ENCODE measurements at places on chromosomes 11 and 22.

GRCh38 chr22:34437140-34437539, 516.9 kb upstream of the LARGE1 start:
- DNase-seq, result no peak

- no peak for DNase-seq
Observed at GRCh38 chr11:12762696-12763324, 88.6 kb downstream of the TEAD1 start.

GRCh38 chr11:129702410-129703398, 112.9 kb upstream of the TMEM45B start:
- no peak for DNase-seq

GRCh38 chr22:45612940-45613339, 58.7 kb upstream of the ATXN10 start:
- DNase-seq, result no peak

DNA sequence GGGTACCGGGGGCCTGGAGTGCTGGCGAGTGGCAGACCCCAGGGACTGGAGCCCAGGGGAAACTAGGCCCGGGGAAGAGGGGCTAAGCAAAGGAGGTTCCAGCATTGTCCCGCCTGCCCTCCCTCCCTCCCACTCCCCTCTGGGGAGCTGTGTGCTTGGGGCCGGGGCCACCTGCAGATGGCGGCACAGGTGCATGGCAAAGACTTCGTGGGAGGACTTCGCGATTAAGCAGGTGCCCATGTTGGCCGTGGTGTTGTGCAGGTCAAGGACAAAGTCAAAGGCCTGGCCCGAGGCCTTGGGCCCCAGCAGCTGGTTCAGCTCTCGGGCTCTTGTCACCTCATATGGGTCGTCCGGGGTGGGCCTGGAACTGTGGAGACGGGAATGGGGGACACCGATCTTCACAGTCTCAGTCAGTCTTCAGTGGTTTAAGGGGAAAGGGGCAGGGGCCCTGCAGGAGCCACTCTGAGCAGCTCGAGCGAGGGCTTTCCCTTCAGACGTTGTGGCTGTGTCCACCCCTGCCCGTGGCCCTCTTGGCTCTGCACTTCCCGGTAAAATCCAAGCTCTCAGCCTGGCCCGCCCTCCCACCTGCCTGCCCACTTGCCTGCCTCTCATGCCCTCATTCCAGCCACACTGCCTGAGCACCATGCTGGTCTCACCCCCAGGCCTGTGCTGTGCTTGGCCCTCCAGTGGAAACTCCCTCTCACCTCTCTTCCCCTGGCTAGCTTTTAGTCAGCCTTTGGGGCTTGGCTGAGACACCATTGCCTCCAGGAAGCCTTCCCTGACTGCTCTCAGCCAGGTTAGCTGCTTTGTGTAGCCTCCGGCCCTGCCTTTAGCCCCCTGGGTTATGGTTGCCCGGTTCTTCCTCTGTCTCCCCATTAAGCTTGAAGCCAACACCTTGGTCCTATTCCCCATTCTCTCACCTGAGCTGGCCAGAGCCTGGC, 4.7 kb downstream of the ACY3 start:
- DNase-seq, result no peak

- no peak for DNase-seq
Observed at GRCh38 chr22:20429254-20430100, 8.1 kb downstream of the SCARF2 start.

- DNase-seq, result peak; percentile 92
Observed at GRCh38 chr11:122038543-122038942, 77.5 kb downstream of the BLID start.

GRCh38 chr11:13000721-13001120, 8.4 kb upstream of the RASSF10 start:
- no peak for DNase-seq

- DNase-seq, result peak; percentile 38
Observed at GRCh38 chr22:27990879-27991278, 71.8 kb upstream of the PITPNB start.

DNA sequence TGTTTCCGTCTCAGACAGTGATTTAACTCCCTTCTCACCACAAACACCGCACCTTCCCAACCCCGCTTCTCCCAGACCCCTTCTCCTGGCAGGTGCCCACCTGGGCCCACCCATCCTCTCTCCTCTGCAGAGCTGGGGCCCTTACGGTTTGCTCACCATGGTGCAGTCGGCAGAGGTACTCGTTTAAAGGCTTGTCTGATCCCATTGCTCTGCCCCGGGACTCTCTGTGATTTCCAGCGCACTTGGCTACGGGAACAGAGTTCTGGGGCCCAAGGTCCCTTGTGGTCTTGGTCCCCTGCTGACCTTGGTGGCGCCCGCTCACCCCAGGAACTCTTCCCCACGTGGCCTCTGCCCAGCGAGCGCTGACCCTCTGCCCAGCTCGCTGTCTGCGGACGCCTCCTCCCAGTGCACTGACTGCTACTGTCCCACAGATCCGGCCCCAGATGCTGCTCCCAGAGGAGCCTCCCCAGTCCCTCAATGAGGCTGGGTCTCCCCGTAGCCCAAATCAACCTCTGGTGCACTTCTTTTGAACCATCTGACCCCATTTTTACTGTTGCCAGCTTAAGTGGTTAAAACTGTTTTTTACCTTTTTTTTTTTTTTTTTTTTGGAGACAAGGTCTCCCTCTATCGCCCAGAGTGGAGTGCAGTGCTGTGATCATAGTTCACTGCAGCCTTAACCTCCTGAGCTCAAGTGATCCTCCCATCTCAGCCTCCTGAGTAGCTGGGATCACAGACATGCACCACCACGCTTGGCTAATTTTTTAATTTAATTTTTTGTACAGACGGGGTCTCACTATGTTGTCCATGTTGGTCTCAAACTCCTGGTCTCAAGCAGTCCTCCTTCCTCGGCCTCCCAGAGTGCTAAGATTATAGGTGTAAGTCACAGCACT, 21.3 kb upstream of the CTSD start:
- DNase-seq, result no peak

GRCh38 chr11:113447621-113448315, 27.4 kb downstream of the DRD2 start:
- DNase-seq, result peak; percentile 65

- DNase-seq, result peak; percentile 59
Observed at GRCh38 chr11:83063073-83063754, 8.5 kb downstream of the RAB30 start.

- no peak for DNase-seq
Observed at GRCh38 chr11:93359396-93359795, 28.9 kb downstream of the DEUP1 start.

- DNase-seq, result peak; percentile 62
Observed at GRCh38 chr22:17773606-17774205, 563 bp downstream of the BID start.

DNA sequence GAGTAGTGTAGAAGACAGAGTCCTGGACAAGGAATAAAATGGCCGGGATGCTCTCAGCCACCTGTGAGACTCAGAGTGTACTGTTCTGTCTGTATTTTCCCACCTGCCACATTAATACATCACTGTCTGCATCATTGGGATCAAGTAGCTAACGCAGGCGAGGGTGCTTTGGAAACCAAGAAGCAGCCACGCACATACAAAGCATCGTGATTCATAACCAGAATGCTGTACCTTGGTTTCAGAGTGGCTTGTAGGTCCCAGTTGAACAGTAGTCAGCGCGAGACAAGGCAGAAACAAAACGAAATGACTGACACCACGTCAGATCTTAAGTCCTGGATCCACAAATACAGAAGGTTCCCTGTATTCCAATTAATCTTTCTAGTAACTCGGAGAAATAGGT, 198.3 kb downstream of the GRIK4 start:
- DNase-seq, result no peak

DNA sequence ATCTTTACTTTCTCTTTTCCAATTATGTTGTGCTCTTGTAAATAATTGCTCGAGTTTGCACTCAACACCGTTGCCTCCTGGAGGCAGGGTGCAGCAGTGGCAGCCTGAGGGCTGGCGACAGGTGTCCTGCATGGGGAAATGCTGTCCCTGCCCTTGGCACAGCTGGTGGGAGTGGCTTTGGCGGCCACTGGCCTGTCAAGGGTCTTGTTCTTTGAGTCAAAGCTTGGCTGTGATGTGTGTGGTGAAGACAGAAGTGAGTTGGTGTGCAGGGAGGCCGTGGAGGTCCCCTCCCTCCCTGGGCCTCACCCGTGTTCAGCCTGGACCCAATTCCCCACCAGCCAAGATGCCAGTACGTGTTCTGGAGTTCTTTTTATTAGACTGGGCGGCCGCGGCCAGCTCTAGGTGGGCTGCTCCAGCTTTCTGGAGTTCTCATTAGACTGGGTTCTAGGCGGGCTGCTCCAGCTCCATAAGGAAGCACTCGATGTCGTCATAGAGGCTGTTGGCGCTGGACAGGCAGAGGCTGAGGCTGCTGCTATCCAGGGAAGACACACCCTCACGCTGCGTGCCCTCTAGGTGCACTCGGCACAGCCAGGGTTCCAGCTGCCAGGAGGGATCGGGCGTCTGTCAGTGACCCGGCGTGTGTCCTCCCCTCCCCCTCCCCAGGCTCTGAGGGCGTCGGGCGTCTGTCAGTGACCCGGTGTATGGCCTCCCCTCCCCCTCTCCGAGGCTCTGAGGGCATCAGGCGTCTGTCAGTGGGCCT, 3.4 kb downstream of the IRF7 start:
- DNase-seq, result peak; percentile 22

GRCh38 chr11:118535261-118535660, 4.3 kb downstream of the TMEM25 start:
- no peak for DNase-seq

DNA sequence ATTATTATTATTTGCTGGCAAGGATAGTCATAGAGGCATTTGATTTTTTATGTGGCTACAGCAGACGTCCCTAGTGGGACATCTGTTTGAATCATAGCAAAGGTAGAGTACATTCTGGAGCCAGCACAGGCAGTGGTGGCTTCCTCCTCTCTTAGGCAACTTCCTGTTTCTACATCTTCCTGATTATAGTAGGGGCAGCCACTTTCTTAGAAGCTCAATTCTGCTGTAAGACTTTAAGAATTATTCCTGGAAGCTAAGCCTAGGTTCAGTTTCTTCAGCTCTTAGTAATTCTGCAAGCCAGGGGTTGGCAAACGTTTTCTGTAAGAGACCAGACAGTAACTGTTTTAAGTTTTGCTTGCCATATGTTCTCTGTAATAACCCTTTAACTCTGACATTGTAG, 129.3 kb upstream of the TENM4 start:
- DNase-seq, result no peak

- DNase-seq, result no peak
Observed at GRCh38 chr11:75454987-75455386, 22.0 kb upstream of the KLHL35 start.

- DNase-seq, result peak; percentile 40
Observed at GRCh38 chr11:128412847-128413791, 174.2 kb downstream of the ETS1 start.

- no peak for DNase-seq
Observed at GRCh38 chr22:21946262-21946925, 6.3 kb downstream of the PPM1F start.

DNA sequence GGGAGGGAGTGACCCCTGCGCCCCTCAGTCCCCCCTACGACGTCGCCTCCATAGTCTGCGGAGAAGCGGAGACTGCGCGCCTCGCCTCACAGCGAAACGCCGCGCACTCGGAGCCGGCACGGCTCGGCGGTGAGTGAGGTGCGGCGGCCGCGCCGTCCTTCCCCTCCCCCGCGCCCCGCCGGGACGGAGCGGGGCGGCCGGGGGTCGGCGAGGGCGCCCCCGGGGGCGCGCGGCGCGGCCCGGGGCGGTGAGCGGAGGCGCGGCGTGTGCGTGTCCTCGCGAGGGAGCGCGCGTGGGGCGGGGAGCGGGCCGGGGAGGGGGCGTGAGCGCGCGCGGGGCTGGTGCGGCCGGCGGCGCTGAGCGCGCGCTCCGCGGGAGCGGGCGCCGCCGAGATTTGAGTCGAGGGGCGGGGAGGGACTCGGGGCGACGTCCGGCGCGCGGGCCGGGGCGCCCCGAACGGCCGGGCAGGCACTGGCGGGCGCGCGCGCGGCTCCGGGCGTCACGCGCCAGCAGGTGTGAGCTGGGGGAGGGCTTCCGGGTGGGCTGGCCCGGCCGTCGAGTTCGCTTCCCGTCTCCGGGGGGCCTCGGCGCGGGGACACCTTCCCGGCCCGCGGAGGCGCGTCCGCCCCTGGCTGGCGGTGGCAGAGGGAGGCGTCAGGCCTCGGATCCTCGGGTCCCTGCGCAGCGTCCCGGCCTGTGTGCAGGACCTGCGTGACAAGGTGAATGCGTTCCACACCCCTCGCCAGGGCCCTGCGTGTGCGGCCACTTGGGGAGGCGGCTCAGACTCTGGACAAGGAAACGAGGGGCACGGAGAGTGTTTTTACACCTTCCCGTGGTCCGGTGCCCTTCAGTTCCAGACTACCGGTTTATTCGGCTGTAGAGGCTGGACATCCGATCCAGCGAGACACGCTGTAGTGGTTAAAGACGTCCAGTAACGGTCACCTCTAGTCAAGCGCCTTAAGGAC, 50.4 kb downstream of the FAM83F start:
- DNase-seq, result peak; percentile 23

DNA sequence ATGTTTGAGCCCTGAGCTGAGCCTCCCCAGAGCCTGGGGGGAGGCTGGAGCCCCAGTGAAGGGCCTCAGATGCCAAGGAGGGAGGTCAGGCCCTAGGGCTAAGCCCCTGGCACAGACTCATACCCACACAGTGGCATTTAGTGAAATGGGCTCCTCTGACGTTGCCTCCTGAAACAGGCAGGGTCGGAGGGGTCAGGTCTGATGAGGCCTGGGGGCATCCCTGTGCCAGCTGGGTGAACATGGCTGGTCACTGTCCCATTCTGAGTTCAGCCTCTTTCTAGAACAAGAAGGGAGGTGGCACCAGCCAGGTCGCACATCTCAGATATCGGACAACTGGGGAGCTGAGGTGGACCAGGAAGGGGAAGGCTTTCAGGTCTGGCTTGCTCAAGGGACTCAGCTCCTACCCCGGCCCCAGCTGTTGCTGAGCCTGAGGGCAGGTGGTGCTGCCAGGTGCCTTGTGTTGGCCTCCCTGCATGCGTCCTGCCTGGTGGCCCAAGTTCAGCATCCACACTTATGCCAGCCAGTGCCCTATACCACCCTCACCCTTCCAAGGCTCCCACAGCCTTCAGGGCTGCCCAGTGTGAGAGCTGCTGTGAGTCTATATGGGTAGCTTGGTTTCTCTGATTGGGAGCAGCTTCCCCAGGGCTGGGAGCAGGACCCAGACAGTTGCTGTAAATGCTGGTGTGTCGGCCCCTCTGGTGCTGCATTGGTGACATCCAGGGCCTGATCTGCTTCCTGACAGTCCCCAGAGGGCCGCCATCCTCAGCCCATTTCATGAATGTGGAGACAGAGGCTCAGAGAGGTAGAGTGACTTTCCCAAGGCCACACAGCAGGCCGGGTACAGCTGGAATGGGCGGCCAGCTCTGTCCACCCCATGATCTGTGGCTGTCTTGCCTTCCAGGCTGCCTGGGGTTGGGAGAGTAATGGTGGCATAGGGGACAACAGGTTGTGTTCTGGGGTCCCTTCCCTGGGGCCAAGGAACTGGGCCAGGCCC, 32.8 kb upstream of the PPARA start:
- no peak for DNase-seq

GRCh38 chr11:66366844-66367477, 4.6 kb downstream of the SLC29A2 start:
- no peak for DNase-seq

DNA sequence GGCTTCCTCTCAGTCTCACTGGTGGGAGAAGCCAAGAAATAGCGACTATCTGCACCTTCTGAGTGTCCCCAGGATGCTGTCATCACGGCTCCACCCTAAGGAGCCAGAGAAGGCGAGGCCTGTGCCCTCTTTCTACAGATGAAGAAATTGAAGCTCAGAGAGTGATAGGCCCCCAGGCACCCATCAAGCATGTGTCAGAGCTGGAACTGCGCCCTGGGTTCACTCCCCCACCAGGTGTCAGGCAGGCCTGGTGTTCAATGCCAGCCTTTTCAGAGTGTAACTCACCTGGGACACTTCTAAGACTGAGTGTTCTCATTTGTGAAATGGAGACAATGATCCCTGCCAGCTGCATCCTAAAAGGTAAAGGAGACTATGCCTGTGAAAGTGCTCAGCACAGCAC, 127.3 kb upstream of the SEZ6L start:
- DNase-seq, result no peak
